ENCODE measurements at places on chromosomes 1 and 21.

DNA sequence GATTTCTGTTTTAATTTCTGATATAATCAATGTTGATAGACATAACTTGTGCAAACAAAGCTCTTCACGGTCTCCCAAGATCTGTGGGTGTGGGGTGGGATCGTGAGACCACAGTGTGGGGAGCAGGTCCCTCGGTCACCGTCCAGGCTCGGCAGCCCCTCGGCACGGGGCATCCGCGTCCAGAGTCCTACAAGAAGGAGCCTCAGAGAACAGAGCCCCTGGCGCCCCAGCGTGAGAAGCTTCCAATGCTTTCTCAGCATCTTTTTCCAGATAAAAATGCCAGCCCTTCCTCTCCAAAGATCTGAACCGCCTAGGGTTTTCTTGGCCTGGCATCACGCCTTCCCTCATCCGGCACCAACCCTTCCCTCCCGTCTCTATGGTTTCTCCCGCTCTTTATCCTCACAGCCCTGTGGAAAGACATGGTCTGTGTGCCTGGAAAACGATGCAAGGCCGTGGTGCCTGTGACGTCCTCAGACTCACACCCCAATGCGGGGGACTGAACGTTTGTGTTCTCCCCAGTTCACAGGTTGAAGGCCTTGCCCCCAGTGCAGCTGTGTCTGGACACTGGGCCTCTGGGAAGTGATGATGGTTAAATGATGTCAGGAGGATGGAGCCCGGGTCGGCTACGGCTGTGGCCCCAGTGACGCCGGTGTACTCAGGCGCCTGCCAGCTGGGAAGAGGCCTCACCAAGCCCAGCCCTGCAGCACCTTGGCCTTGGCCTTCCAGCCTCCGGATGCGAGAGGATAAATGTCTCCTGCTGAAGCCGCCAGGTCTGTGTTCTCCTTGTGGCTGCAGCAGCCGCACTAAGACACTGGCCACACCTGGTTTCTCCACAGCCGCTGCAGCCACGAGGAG lies 45.9 kb upstream of the COL6A2 start:
- no peak for DNase-seq

GRCh38 chr1:109482791-109483671 lies 674 bp upstream of the ATXN7L2 start:
- DNase-seq: peak; percentile 89

GRCh38 chr1:149849111-149849946 lies 50.0 kb upstream of the BOLA1 start:
- no peak for DNase-seq

DNA sequence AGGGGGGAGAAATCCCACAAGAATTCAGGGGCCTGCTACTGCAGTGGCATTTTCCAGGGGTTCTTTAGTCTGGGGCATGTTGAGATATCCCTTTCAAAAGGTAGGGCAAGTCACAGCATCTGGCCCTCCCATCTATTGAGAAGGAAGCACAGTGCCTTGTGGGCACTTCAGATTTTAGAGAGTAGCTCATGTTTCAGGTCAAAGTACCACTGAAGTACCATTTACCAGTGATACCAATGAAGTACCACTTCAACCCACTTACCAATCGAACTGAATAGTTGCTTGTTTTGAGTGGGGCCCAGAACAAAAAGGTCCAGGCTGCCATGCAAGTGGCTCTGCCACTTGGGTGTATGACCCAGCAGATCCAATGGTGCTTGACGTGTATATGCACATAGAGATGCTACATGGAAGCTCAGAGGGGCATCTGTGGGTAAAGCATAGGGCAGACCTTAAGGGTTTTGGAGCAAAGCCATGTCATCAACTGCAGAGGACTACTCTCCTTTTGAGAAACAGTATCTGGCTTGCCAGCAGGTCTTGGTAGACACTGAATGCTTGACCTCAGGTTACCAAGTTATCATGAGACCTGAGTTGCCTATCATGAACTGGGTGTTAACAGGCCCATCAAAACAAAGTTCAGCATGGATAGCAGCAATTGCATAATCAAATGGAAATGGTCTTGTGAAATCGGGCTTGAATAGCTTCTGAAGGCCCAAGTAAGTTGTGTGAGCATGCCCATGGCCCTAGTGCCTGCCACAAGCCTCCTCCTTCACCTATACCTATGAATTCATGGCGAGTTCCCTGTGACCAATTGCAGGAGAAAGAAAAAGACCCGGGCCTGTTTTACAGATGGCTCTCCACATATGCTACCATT lies 23.5 kb downstream of the PLA2G2D start:
- no peak for DNase-seq

DNA sequence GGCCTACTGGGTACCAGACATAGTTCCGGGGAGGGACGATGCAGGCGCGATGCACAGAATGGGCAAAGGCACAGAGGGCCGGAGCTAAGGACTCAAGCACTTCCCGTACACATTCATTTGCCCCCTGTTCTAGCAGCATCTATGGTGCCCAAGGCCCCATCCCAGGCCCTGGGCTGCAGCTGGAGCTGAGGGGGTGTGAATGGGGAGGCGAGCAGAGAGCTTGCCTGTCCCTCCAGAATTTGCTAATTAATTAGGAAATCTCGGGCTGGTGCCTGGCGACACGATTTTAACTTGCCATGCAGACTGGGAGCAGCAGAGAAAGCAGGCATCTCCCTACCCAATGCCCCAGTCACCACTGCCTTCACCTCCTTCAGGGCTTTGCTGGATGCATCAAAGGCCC lies 35.9 kb downstream of the EPHA2 start:
- no peak for DNase-seq
